Camera-type eye (tissue), 1 donor: ENCODE measurements at places on chromosomes 6 and 20. TPM values are rescaled to one million over a fixed set of nuclear protein-coding genes. Genes with fewer than 3 reads are reported as not detected.

GUCA1A gene
- total RNA-seq = 15.0 TPM

CDH22 gene
- 0.93 TPM for total RNA-seq

SMLR1 gene
- total RNA-seq = not detected

SMAP1 gene
- 41.5 TPM for total RNA-seq

FKBP1C gene
- not detected for total RNA-seq

SLC22A2 gene
- total RNA-seq = 1.3 TPM

RIPOR2 gene
- 23.1 TPM for total RNA-seq

SNAP25 gene
- 162 TPM for total RNA-seq

NEURL2 gene
- total RNA-seq = 12.8 TPM

DEFB124 gene
- not detected for total RNA-seq

PROCR gene
- total RNA-seq = 22.7 TPM

DNAH8 gene
- total RNA-seq = 0.27 TPM
